ENCODE measurements at places on chromosomes 16 and 17. TPM values are rescaled to one million over a fixed set of nuclear protein-coding genes. Genes with fewer than 3 reads are reported as not detected.

ITGB4 gene
- total RNA-seq, result 2.1 TPM

MYO15B gene
- 26.1 TPM for total RNA-seq

MBTD1 gene
- total RNA-seq, result 8.8 TPM

DRC3 gene
- total RNA-seq, result 0.60 TPM

AGRP gene
- not detected for total RNA-seq

CA5A gene
- total RNA-seq, result not detected

CDK5R1 gene
- total RNA-seq, result 6.8 TPM

CLEC19A gene
- total RNA-seq, result not detected

TMEM11 gene
- total RNA-seq, result 26.1 TPM

NME3 gene
- 36.5 TPM for total RNA-seq

ASPHD1 gene
- 1.7 TPM for total RNA-seq

FN3K gene
- total RNA-seq, result 1.3 TPM

KRT17 gene
- 0.35 TPM for total RNA-seq

ZPBP2 gene
- 0.58 TPM for total RNA-seq

KRTAP2-1 gene
- total RNA-seq, result not detected

CDH5 gene
- not detected for total RNA-seq

DNA sequence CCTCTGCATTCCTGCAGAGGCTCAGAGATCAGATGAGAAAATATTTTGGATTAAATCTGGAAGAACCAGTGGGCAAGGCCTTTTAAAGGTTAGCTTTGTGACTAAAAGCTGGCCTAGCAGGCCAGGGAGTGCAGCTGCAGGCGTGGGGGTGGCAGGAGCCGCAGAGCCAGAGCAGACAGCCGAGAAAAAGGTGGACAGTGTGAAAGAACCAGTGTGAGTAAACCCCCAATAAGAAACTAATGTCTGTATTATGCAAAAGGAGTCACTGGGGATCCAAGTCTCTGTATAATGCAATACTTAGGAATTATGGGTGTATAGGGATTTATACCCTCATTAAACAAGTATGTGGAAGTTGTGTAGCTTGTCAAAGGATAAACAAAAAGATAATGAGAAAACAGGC lies 21.4 kb upstream of the SPACA3 start:
- DNase-seq, result no peak

- DNase-seq, result no peak
Measured at GRCh38 chr17:48773245-48773644, 43.8 kb downstream of the TTLL6 start.

- DNase-seq, result peak; percentile 53
Measured at GRCh38 chr16:27426423-27427408, 24.7 kb downstream of the IL21R start.

DNA sequence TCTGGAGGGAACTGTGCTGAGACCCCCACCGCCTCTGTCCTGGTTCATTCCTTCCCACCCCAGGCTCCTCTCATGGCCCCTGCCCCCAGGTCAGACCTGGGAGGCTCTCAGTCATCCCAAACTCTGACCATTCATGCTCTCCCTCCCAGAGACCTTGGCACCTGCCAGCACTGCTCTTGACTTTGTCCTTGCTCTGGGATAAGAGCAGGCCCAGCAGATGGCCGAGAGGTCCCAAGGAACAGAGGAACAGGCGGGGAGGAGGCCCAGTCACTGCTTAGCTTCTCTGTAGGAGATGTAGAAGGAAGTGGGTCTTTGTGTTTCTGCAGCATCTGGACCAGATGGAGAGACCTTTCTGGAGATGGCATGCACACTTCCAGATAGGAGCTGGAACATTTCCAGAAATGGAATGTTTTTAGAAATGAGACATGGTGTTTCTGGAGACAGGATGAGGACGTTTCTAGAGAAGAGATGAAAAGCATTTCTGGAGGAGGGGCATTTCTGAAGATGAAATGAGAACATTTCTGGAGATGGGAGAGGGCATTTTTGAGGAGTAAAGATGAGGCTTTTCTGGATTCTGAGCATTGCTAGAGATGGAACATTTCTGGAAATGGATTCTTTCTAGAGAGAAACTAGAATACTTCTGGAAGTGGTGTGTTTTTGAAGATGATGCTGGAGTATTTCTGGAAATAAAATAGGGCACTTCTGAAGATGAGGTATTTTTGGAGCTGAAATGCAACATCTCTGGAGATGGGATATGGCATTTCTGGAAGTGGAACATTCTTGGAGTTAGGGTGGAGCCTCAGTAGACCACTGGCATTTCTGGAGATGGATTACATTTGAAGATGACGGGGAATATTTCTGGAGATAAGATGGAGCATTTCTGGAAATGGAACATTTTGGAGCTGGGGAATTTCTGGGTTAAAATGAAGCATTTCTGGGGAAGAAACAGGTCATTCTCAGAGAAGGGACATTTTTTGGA lies 55.2 kb downstream of the RAI1 start:
- DNase-seq, result no peak

- peak; percentile 46 for DNase-seq
Measured at GRCh38 chr17:64599187-64599676, 62.9 kb downstream of the SMURF2 start.

GRCh38 chr17:67982686-67983382 lies 13.4 kb downstream of the C17orf58 start:
- DNase-seq, result no peak

GRCh38 chr16:29729116-29729521 lies 16.7 kb downstream of the C16orf54 start:
- no peak for DNase-seq

GRCh38 chr16:56198755-56199114 lies 7.4 kb downstream of the GNAO1 start:
- DNase-seq, result no peak

- DNase-seq, result no peak
Measured at GRCh38 chr16:7400117-7400890, 67.7 kb downstream of the RBFOX1 start.

GRCh38 chr16:49556606-49557446 lies 183.2 kb downstream of the C16orf78 start:
- no peak for DNase-seq

DNA sequence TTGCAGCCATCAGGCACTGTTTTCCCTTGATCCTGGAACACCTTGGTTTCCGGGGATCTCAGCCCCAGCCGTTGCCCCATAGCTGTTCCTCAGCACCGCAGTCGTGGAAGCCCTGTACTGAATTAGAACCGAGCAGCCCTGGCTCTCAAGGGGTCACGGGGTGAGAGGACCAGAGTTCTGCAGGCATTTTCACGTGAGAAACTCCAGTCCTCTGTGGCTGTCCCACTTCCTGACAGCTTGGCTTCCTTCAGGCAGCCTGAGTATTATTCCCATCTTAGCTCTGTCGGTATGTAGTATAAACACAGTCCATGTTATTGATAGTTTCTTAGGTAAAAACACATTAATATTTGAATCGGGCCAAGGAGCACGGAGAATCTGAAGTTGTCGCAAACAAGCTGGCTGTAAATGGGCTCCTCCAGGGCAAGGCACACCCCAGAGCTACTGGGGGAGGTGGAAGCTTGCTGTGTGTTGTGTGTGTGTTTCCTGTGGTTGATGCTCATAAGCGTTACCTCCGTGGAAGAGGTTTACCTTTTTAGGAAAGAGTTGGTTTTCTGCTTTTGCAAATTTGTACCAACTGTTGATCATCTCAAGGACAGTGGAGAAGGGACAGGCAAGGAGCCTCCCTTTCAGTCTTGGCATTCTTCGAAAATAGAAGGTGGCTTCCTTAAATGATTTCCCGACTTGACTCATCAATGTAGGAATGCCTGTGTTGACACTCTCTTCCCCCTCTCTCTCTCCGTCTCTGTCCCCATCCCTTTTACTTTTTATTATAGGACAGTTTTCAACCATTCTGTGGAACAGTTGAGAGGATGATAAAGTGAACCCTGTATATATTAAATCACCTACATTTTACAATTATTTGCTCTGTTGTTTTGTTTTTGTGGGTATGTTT lies 208.9 kb upstream of the CHMP6 start:
- DNase-seq, result peak; percentile 48

GRCh38 chr16:85250609-85251223 lies 138.4 kb upstream of the CIBAR2 start:
- no peak for DNase-seq

DNA sequence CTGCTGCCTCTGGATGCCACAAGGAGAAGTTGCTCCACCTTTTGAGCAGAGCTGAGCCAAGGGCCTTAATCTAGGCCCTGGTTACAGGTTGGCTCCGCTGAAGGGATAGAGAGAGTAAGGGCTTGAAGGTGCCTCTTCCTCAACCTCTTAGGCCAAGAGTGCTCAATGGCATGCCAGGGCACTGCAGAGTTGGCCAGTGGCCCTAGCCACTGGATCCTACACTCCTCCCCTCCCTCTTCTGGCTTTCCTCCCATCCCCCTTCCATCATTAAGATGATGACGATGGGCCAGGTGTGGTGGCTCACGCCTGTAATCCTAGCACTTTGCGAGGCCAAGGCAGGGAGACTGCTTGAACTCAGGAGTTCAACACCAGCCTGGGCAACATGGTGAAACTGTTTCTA lies 50.5 kb downstream of the MYO18A start:
- DNase-seq, result no peak

- peak; percentile 24 for DNase-seq
Measured at GRCh38 chr17:1592751-1593629, 30.4 kb upstream of the PITPNA start.

- DNase-seq, result no peak
Measured at GRCh38 chr17:70327723-70328122, 158.4 kb downstream of the KCNJ2 start.

DNA sequence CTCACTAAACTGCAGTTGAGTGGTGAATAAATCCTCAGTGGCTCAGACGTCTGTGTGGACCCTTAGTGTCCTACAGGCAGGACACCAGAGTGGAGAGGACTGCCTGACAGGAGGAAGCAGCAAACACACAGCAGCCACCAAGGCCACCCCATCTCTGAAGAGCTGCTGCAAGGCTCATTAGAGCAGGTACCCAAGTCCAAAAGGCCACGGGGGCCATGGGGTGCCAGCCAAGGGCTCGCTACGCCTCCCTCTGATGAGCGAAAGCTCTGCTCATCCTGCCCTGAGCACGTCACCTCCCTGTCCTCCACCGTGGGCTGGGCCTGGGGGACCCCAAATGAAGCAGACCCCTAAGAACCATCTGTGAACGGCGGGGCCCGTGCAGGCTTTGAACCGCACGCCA lies 70.1 kb upstream of the DOC2B start:
- DNase-seq, result no peak

GRCh38 chr16:397736-398332 lies 835 bp downstream of the NME4 start:
- no peak for DNase-seq

DNA sequence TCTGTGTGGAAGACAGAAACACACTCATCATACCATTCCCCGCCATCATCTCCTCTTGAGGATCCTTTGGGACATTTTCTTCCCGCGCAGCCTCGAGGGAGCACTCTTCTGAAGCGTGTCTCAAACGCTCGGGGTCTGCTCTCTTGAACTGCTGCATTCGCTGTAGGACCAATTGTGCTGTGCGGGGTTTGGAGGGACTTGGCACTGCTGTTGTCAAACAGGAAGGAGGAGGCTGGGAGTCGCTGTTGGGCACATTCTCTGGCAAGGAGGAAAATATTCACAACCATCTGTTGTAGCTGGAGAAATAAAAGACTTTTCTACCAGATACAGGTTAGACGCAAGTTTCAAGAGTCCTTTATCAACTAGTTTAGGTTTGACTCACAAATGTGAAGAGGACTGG lies 5.0 kb downstream of the SLX4 start:
- DNase-seq, result no peak

DNA sequence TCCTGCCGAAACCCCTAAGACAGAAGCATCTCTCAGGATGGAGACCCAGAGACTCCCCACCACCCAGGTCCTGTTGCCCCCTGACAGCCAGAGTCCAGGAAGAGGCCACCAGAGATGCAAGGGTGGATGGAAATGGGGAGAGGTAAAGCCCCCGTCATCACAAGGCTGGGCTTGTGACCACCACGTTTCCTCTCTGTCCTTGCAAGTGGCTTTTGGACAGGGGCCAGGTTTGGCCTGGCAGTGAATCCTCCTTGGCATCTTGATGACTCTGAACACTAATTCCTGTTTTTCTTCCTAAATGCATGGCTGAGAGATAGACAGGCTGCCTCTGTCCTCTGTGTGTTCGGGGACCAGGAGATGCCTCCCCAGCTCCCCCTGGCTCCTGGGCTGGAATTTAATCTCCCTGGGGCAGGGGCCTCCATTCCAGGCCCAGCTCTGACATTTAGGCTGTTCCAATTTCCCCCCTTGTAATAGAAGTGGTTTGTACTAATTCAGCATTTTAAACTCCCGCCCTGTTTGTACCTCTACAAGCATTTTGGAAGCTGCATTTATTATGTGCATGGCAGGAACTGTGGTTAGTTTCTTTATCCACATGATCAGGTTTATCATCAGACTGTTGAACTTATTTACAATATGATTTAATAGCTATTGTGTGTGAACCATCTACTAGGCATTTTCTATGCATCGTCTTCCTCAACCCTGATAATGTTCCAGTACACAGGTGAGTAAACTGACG lies 116.1 kb upstream of the IRX6 start:
- no peak for DNase-seq

- DNase-seq, result no peak
Measured at GRCh38 chr17:6496116-6496481, 51.8 kb downstream of the PIMREG start.

GRCh38 chr17:61076621-61077031 lies 323.0 kb upstream of the TBX2 start:
- DNase-seq, result no peak

- DNase-seq, result no peak
Measured at GRCh38 chr17:79046916-79047280, 22.9 kb downstream of the C1QTNF1 start.

GRCh38 chr17:65198653-65199382 lies 61.6 kb downstream of the RGS9 start:
- no peak for DNase-seq

DNA sequence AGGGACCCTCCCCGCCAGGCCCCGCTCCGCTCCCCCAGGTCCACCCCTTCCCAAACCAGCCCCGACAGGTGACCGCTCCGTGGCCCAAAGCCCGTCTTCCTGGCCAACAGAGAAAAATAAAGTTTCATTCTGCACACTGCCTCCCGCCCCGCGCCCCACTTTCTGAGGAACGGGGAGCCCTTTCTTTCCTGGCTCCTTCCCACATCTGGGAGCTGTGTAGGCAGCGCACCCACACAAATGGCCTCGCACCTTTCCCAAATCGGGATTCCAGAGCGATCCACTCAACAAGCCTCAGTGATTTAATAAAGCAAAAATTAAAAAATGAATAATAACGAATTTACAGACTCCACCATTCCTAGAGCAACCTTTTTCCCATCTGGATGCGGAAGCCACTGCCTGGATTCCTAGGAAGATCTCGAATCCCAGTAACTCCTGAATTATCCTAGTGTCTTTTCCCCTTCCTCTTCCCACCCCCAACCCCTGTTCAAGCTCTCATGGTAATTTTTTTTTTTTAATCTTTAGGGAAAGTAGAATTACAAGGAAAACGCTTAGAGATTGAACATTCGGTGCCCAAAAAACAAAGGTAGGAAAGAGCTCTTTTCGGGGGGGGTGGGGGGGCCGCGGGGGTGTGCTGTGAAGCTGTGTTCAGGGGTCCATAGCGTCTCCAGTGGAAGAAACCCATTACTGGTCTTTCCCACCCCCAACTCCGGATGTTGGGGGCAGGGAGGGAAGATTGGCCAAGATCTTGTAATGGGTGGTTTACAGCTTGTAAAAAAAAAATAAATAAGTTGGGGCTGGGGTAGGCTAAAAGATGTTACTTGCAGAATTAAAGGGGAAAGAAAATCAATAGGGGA lies 1.6 kb downstream of the IGF2BP1 start:
- DNase-seq, result no peak

Data from CD8-positive, alpha-beta memory T cell (primary cell).